Ureter (tissue), 1 donor: ENCODE measurements at places on chromosomes 4 and X.

- DNase-seq = no peak
Measured at GRCh38 chr4:187073820-187074219, 350.2 kb upstream of the FAT1 start.

GRCh38 chrX:140317462-140317861 lies 187.4 kb downstream of the SOX3 start:
- no peak for DNase-seq

- no peak for DNase-seq
Measured at GRCh38 chr4:7530082-7530481, 95.4 kb upstream of the PSAPL1 start.

GRCh38 chr4:46492394-46492793 lies 102.5 kb upstream of the GABRA2 start:
- DNase-seq = no peak

- no peak for DNase-seq
Measured at GRCh38 chrX:19544693-19545305, 29.5 kb upstream of the MAP3K15 start.

GRCh38 chr4:169238445-169238844 lies 32.3 kb downstream of the SH3RF1 start:
- no peak for DNase-seq

GRCh38 chrX:68488657-68489056 lies 10.2 kb upstream of the YIPF6 start:
- no peak for DNase-seq
